ENCODE measurements at places on chromosomes 7 and 10.

- no peaks in the 10 kb centered on the region for H3K27me3 ChIP-seq
- peaks cover 11% of the 10 kb centered on the region for H3K4me1 ChIP-seq
- DNase-seq = no peak
- H3K4me3 ChIP-seq = no peak overlapping the region
- peaks cover 21% of the 10 kb centered on the region for H3K36me3 ChIP-seq
Observed at GRCh38 chr7:127845522-127846214, 185.6 kb downstream of the LRRC4 start.

DNA sequence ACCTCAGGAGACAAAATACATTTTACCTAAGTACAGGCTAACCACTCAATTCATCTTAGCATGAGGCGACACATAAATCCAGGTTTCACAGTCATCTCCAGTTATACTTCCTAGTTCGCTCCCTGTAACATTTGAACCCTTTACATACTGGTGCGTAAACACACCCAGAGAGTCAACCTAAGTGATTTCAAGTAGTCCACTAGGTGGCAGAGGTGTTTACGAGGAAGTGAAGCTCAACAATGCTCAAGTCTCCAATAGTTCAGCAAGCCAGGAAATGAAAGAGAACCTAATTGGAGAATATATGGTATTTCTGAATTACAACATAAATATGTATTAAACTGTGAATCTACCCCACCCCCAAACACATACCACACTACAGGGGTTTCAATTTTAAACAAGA lies 76.3 kb upstream of the ABCB5 start:
- no peak overlapping the region for H3K4me3 ChIP-seq
- no peaks in the 10 kb centered on the region for H3K27me3 ChIP-seq
- H3K4me1 ChIP-seq = no peaks in the 10 kb centered on the region
- DNase-seq = no peak
- H3K36me3 ChIP-seq = no peaks in the 10 kb centered on the region

DNA sequence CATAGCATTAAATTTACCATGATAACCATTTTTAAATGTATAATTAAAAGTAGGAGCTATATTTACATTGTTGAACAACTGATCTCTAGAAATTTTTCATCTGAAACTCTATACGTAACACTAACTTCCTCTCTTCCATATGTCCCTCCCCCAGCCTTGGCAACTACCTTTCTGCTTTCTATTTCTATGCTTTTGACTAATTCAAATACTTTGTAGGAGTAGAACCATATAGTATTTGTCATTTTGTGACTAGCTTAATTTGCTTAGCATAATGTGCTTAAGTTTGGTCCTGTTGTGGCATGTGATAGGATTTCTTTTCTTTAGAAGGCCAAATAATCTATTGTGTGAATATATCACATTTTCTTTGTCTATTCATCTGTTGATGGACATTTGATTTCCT lies 225.3 kb upstream of the POT1 start:
- no peak for DNase-seq
- no peaks in the 10 kb centered on the region for H3K27me3 ChIP-seq
- no peak overlapping the region for H3K27ac ChIP-seq
- H3K36me3 ChIP-seq = no peaks in the 10 kb centered on the region
- no peak overlapping the region for H3K4me3 ChIP-seq

GRCh38 chr7:29642494-29643155 lies 79.0 kb downstream of the PRR15 start:
- no peaks in the 10 kb centered on the region for H3K36me3 ChIP-seq
- no peak for DNase-seq
- H3K4me3 ChIP-seq = no peak overlapping the region
- peaks cover 48% of the 10 kb centered on the region for H3K27me3 ChIP-seq

GRCh38 chr10:16742165-16742960 lies 74.9 kb downstream of the RSU1 start:
- DNase-seq = no peak
- H3K36me3 ChIP-seq = peaks cover 10% of the 10 kb centered on the region
- no peak overlapping the region for H3K27ac ChIP-seq
- H3K4me1 ChIP-seq = peaks cover 13% of the 10 kb centered on the region
